ENCODE measurements at places on chromosomes 6 and 20.

DNA sequence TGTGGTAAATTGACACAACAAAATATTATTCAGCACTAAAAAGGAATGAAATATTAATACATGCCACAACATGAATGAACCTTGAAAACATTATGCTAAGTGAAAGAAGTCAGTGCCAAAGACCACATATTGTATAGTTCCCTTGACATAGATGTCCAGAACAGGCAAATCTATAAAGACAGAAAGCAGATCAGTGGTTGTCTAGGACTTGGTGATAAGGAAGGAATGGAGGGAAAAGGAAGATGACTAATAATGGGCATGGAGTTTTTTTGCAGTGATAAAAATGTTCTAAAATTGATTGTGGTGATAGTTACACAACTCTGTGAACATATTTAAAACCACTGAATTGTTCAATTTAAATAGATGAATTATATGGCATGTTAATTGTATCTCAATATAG lies 32.5 kb downstream of the TBX18 start:
- no peak for DNase-seq
- H3K27ac ChIP-seq: no peak overlapping the region
- no peaks in the 10 kb centered on the region for H3K36me3 ChIP-seq

GRCh38 chr6:116766506-116767176 lies 1.1 kb upstream of the FAM162B start:
- no peak for DNase-seq
- H3K4me1 ChIP-seq: no peaks in the 10 kb centered on the region
- H3K36me3 ChIP-seq: no peaks in the 10 kb centered on the region
- H3K27ac ChIP-seq: no peak overlapping the region
- H3K4me3 ChIP-seq: no peak overlapping the region
- peaks cover 25% of the 10 kb centered on the region for H3K27me3 ChIP-seq

- no peaks in the 10 kb centered on the region for H3K27me3 ChIP-seq
- H3K4me3 ChIP-seq: no peak overlapping the region
- no peak overlapping the region for H3K27ac ChIP-seq
- no peaks in the 10 kb centered on the region for H3K36me3 ChIP-seq
- H3K4me1 ChIP-seq: no peaks in the 10 kb centered on the region
Measured at GRCh38 chr6:46235242-46235641, 64.5 kb upstream of the ENPP5 start.

- H3K36me3 ChIP-seq: peaks cover 82% of the 10 kb centered on the region
- DNase-seq: no peak
- no peaks in the 10 kb centered on the region for H3K4me1 ChIP-seq
Measured at GRCh38 chr6:7232351-7232750, 80.6 kb downstream of the SSR1 start.

All from neuronal stem cell (in vitro differentiated cells).